ENCODE measurements at places on chromosomes 16 and 17. TPM values are rescaled to one million over a fixed set of nuclear protein-coding genes. Genes with fewer than 3 reads are reported as not detected.
A peak's percentile ranks its signal among the peaks of the same experiment; 100 is the strongest.

DNA sequence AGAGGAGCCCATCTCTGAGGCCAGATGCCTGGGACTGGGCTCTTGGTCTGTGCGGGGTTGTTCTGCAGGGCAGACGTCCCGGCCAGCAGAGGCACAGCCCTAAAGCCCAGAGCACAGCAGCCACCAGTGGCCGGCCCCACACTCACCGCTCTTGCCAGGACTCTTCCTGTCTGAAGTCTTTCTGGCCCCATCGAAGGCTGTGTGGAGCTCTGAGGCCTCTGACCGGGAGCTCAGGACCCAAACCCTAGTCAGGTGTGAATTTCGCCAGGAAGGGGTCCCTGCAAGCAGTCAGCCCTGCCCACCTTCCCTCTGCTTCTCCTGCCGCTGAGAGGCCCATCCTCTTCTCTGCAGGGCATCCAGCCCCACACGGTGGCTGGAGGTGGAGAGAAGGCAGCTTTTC is 10.7 kb downstream of the ACSF3 start:
- DNase-seq, result no peak

GRCh38 chr16:30457256-30457655 is 11.6 kb upstream of the SEPHS2 start:
- DNase-seq, result no peak

- DNase-seq, result no peak
Observed at GRCh38 chr17:80753685-80754345, 209.2 kb downstream of the RPTOR start.

GRCh38 chr16:35185366-35186044 is 1726.1 kb downstream of the TP53TG3F start:
- no peak for DNase-seq

- no peak for DNase-seq
Observed at GRCh38 chr17:14580499-14580898, 279.6 kb downstream of the HS3ST3B1 start.

DNA sequence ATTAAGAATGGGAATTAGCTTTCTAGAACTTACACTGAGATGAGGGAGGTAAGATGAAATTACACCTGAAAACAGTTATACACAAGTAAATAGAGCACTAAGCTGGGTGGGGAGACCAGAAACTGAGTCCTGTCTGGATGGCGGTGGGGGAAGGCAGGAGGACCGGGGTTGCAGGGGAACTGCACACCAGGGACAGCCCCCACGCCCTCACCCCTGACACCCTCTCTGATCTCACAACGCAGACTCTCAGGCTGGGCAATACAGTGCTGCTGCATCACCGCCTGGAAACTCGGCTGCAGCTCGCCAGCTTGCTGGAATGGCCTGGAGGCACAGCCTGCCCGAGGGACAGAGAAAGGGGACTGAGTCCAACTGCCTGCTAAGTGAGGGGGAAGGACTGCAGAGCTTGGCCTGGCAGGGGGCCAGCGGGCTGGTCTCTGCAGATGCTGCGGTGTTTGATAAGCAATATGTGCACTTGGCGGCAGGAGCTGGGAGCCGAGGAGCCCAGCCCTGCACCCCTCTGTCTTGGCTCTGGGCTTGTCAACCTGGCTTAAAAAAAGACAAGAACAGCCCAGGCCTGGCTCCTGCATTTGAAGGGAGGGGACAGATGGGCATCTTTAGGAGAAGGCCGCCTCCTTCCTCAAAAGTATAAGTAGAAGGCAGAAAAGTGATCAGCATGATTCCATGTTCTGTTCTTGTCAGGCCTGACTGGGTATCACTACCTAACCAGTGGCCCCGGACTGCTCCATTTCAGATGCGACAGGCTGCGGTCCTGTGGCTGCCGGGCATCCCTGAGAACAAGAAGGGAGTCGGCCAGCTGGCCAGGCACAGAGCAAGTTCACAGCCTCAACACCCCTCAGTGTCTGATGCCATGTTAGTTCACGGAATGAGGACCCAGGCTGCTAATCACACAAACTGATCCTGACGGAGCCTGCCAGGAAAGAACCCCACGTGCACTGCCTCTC is 30.2 kb downstream of the SPHK1 start:
- DNase-seq, result peak; percentile 36

The KRTAP3-2 gene
- polyA plus RNA-seq, result 0.52 TPM

The TNS4 gene
- polyA plus RNA-seq, result not detected

- no peak for DNase-seq
Observed at GRCh38 chr16:11727796-11728543, 14.7 kb downstream of the TXNDC11 start.

GRCh38 chr17:21359483-21359840 is 16.7 kb upstream of the KCNJ12 start:
- no peak for DNase-seq
